ENCODE measurements at places on chromosomes 5 and 9.

DNA sequence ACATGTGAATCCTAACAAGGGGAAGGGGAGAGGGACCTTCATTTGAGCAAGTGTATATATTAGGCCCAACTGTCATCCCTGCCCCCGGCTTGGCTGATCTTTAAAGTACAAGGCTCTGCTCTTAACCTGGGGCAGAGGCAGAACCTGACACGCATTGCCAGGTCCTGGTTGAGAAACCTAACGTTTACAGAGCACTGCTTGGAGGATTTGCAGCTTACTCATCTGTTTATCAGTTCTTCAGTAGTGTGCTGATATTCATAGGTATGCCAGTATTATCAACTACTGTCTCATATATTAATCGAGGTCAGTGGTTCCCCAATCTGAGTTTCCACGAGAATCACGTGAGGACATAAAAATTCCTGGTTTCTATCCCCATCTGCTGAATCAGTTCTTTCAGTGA, 50.4 kb downstream of the ACO1 start:
- no peak for DNase-seq

DNA sequence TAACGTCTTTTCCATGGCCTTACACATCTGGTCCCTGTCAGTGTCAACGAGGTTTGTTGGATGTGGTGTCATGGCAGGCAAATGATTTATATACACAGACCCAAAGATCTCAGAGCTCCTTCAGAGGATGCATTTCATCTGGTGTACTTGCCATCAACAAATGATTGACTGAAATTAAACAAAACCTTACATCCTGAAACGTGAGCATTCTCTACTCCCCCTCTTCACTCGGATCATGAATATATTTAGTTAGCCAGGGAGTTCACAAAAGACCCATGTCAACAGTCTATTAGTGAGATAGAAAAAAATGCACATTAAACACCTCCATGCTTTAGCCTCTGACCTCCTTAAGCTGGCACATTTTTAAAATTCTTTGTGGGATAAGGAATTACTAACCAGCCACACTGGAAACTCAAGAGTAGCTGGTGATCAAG, 215.6 kb downstream of the EFNA5 start:
- DNase-seq: no peak

GRCh38 chr9:112037281-112038016, 137.6 kb downstream of the SUSD1 start:
- peak; percentile 92 for DNase-seq

- DNase-seq: no peak
These were observed 3.0 kb downstream of the FRRS1L start for GRCh38 chr9:109164042-109164441.

GRCh38 chr5:41648996-41649395, 138.6 kb upstream of the PLCXD3 start:
- no peak for DNase-seq

DNA sequence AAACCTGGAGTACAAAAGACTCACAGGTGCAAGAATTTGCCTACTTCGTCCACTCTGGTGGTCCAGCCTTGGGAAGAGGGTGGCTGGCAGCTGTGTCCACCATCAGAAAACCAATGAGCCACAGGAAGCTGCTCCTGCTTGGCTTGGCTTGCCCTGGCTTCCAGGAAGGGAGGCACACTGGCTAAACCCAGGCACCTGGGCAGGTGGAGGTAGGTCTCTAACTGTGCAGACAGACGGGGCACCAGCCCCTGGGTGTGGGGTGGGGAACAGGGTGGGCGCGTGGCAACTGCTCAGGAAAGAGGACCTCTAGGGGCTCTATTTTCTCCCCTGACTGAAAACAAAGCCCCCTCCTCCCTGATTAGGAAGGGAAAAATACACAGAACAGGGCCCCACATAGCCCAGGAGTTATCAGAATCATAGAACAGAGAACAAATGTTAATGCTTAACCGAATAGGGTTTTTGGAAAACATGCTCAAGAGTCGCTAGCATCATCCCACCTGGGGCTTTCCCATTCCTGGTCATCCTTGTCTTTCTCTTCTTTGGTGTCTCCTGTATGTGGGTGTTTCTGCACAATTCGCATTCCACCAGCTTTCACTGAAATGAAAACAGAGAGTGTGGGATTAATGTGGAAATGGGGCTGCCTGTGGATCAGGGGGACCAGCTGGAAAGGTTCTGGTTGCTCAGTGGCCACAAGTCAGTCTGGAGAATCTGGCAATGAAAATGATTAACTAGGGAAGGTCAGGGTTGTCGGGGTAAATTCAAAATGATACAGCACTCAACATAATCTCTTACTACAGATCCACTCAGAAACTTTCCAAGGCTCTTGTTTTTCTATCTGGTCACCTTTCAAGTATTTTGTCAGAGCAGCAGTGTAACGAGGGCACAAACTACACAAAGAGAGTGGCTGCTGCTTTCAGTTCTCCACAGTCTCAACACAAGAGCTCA, 13.1 kb downstream of the DAP start:
- no peak for DNase-seq

DNA sequence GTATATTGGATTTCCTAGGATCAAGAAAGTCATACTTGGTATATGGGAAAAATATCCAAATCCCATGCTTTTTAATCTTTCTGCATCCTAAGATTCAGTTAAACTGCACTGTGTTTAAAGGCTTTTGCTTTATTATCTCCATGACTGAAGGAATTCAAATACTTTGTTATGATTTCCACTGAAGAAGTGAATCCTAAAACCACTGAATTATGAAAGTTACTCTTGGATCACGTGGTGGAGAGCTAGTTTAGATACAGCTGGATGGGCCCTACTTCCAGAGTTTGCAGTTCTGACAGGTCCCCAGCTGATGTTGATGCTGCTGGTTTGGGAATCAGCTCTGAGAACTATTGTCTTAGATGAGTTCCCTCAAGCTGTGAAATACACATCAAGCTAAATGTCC, 5.0 kb downstream of the DAB2 start:
- DNase-seq: no peak

GRCh38 chr5:134530301-134531077, 5.0 kb downstream of the JADE2 start:
- no peak for DNase-seq

DNA sequence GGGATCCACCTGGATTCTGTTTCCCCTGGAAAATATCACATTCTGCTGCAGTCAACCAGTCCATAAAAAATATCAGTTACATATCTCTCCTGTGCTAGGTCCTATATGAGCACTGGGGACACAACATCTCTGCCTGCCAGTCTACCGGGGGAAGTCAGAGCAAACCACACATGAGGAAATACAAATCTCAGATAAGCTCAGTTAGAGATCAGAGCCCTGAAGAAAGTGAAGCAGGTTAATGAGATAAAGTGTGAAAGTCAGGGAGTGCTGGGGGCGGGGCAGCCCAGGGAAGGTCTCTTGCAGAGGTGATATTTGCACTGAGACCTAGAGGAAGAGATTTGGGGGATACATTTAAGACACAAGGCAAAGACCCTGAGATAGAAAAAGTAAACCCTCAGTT, 67.8 kb upstream of the SLC1A1 start:
- no peak for DNase-seq

DNA sequence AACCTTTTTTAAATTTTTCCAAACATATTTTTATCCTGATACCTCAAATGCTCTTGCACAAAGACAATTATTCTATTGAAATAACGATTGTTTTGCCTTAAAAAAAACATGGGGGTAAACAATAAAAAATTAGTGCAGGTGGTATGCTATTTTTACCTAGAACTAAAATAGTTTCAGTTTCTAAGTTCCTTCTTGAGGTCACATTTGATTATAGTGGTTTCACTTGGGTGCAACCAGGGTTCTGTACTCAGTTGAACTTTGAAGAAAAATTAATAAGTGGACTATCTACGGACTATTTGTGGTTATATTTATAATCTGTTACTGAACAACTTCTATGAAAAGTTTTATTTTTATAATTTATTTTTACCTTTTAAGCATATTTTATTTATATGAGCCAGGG, 387.1 kb upstream of the IZUMO3 start:
- DNase-seq: no peak

DNA sequence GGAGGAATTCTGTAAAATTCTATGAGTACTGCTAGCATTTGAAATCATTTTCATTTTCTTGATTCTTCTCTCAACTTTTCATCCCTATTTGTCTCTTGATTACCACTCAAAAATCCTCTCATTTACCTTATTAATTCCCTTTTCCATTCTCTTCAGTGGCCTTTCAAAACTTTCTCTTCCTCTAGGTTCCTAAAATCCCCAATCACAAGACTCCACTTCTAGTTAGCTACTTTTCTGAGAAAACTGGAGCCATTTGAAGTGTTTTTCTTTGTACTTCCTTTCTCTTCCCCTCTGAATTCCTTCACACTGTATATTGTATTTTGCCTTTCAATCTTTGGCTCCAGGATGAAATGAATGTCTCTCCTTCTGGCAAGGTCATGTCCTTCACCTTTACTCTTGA, 61.3 kb upstream of the NR4A3 start:
- no peak for DNase-seq

DNA sequence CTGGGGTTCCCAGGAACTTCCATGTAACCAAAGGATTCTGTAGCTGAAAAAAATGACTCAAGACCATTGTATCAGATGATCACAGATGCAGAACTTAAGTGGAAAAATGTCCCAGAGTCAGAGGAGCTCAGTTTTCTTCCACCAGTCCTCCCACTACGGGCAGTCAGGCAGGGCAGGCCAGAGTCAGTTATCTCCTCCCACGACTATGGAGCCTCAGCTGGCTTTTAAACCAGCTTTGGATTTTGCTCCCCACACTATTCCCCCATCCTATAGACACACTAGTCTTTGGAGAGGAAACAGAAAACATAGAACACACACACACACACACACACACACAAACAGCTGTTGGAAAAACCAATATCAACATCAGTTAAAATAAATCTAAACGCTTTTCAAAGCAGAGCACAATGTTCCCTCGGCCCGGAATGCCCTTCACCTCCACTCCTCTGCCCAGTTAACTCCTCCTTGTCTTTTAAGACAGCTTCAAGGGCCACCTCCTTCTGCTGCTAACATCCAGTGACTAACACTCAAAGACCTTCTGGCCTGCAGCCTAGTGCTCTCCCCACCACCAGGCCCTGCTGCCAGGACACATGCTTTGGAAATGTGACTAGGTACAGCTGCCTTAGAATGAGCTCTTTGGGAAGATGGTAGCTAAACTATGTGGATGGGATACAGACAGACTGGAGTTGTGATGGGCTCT, 56.8 kb downstream of the NIPAL4 start:
- DNase-seq: no peak
